NCI-H2107 (cell line): ENCODE measurements at places on chromosomes 3 and 15.

- no peak for DNase-seq
These were observed 101.7 kb downstream of the CD200R1L start for GRCh38 chr3:112744825-112745566.

GRCh38 chr3:150609988-150610387 is 6.9 kb downstream of the SELENOT start:
- DNase-seq: no peak

DNA sequence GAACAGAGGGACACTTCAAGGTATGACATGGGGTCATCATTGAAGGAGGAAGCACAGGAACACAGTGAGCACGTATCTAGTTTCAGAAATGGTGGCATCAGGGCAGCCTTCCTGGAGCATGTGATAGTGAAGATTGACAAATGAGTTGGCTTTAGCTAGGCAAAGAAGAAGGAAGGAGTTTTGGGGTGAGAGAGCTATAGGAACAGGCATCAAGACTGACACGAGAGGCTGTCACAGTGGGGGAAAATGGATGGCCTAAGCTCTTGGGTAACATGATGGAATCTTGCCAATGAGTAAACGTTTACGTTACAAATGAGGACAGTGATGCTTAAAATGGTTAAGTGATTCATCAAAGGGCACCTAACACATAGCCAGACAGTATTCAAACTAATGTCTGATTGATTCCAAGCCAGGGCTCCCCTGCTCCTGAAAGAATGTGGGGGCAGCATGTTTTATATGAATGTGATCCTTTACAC is 23.1 kb upstream of the GPR171 start:
- no peak for DNase-seq

- DNase-seq: no peak
These were observed 438.8 kb upstream of the TGFBR2 start for GRCh38 chr3:30167541-30168011.

DNA sequence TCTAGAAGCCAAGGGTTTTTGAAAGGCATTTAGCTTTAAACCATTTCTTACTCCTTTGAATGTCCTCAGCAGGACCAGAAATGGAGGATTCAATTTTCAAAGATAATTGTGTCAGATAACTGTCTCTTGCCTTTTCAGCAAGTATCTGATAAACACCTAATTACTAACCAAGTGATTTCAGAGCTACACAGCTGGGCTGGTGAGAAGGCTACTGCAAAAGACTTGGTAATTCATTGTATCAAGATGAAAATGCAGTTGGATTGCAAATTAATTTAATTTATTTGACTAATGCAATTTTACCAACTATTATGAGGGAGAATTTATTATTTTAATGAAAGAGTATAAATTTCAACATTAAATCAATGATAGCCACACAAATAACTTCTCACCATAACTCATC is 165.4 kb downstream of the ROBO1 start:
- no peak for DNase-seq

DNA sequence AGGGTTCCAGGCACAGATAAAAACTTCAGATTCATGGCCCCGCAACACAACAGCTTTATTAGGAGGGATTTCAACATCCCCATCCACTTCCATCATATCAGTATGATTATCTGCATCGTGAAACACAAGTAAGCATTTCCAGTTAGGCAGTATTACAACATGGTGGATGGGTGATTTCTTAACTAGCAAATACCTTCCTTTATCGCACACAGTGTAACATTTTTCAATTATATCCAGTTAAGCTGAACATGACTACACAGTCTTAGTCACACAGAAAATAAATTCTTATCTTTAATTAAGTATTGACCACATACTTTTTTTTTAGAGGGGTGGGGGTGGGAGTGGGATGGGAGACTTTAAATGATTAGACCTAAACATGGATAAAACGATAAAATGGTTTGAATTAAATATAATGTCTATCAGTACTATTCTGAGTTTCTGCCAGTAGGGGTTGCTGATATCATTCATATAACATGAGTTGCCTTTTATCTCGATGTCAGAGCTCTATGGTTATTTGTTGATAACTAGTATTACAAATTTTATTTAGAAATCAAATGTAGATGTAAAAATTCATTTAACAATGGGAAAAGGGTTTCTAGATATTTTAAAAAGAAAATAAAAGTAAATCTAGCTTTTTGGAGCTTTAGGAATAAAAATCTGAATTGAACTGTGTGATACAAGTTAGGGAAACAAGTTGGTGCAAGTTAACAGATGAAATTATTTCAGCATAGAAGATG is 146.6 kb downstream of the TBL1XR1 start:
- peak; percentile 66 for DNase-seq

DNA sequence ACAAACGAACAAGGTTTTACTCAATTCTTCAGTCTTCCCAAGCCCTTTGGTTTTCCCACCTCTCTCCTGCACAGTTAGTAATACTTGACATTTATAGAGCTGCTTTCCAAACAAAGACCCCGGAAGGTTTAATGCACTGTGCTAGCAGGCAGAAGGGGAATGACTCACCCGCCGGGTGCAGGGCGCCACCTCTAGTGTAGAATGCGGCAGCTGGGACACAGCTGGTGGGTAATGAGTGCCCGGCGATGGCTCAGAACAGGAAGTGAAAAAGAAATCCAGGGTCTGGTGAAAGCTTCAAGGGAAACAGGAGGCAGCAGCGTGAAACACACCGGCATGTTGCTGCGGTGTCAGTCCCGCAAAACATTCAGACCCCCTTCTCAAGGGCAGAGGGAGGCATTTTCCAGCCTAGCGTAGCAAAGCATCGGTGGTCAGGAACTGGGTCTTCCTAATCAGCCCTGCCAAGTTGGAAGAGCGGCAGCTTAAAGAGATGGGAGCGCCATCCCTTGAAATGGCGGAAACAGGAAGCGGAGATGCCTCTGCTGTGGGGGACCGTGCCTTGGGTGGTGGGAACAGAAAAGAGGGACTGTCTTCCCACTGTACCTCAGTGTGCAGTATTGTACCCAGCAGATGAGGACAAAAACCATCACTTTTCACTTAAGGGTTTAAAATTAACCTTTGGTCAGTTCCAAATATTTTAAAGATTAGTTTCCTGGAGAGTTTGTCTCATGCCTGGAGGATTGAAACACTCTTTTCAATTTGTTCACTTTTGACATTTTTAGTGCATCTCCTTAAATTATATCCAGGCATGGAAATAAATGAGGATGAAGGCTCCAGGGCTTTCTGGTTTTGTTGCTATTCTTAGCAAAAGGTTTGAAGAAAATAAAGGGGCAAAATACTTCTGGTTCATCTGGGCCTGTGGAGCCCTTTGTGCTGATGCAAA is 160.7 kb upstream of the MCTP2 start:
- DNase-seq: no peak

DNA sequence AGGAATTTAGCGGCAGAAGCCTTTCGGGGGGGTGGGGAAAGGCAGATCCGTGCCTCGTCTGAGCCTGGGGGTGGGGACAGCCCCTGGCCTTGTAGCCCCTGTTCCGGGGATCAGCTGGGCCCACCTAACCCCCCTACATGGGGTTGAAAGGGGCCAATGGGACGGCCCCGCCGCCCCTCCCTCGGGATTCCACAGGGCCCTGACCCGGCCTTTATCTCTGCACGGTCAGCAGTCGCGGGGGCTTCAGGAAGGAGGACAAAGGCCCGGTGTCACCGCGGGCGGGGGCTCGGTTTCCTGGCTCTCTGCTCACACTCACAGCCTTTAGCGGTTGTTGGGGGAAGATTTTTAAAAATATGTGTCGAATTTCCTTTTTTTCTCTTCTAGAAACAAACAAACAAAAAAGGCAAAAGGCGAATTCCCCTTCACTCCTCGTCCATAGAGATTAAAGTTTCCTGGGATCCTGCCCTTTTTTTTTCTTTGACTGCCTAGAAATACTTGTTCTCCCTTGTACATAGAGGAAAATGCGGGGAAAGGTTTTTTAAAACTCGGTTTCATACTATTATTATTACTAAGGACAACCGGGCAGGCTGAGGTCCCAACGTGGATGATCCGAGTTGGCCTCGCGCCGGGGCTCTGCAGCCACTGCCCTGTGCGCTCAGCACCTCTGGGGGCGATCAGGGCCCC is 7.9 kb downstream of the FOXL2 start:
- DNase-seq: no peak

- no peak for DNase-seq
These were observed 67.8 kb downstream of the OPA1 start for GRCh38 chr3:193660698-193661411.

DNA sequence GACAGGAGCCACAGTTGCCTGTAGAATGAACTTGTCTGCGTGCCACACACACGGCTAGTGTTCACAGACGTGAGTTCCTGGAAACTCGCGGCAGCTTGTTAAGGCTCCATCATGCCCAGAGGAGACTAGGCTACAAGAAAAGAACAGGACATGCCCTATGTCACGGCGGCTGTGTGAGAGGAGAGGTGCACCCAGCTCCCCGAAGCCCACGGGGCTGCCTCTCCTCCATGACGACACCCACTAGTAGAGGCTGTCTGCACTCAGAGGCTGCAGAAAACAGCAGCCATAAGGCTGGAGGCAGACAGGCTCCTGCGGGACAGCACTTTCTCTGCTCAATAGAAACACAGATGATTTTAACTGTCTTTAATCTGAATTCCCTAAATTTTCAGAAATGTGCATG is 19.0 kb upstream of the OCA2 start:
- DNase-seq: no peak

GRCh38 chr3:20376665-20377217 is 190.7 kb upstream of the SGO1 start:
- DNase-seq: no peak

- no peak for DNase-seq
These were observed 167.8 kb upstream of the CCDC54 start for GRCh38 chr3:107209302-107209990.

DNA sequence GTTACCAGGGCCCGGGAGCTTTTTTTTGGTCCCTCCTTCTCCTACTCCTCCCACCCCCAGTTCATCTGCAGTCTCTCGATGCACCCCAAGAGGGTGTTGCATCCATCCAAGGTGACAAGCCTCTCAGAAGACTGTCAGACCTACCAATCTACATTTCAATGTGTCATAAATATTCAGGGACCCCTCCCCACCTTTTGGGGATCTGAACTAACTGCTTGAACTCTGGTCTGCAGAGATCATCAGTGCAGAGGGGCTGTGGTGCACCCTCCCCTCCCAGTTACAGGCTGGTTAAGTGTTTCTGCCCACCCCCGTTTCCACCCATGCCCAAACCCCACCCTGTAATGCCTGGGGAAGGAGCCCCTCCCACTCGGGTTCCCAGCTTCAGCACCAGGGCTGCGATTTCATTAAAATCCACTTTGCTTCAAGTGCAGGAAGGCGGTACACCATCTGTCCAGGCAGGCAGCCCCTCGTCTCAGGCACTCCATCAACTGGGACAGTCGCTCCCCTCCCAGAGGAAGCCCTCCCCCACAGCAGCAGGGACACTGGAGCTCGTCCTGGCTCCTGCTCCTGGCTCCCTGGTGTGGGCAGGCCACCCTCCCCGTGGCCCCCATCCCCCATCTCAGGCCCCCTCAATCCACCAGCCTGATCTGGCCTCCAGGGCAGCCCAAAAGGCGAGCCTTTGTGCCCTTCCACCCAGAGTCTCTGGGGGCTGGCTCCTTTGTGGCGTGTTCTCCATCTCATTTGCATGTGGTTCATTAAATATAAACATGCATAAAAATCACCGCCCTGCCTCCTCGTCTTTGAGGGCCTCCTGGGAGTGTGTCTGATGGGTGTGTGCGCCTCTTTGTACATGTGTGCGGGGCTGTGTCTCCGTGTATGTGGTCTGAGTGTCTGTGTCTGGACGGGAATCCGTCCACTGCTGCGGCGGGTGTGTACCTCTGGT is 32.3 kb downstream of the RNU5B-1 start:
- DNase-seq: no peak

GRCh38 chr3:23221136-23221535 is 18.0 kb downstream of the UBE2E2 start:
- DNase-seq: no peak

GRCh38 chr15:60563539-60564404 is 84.8 kb upstream of the ICE2 start:
- DNase-seq: no peak

DNA sequence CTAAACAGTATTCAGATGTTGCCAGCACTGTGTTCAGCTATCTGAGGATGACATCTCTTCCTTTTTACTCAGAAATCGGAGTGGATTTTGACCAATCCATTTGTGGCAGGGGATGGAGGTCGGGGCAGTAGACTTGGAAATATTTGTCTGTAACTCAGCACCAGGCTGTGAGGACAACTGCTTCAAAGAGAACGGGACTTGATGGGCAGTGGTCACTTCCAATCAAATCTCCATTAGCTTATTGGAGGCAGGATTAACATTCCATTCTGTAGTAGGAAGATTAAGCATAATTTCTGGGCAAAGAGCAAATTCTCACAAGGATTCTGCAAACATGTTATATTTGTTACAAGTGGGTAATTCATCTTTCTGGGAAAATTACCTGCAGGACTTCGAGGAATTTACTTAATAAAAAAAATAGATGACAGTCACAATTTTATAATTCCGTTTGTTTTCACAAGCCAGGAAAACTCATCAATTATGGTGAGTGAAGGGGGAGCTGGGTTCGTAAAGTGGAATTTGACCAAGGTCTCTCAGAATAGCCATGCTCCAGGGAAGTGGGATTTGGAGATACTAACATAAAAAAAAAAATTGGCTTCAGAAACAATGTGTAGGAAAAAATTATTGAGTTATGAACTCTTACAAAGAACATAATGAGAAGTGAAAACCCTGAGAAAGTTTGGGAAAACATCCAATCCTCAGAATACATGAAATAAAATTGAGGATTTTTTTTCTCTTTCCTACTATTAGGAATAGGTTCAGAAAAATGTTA is 18.1 kb downstream of the CRABP1 start:
- no peak for DNase-seq

GRCh38 chr3:119508172-119508845 is 10.0 kb downstream of the TIMMDC1 start:
- no peak for DNase-seq

- no peak for DNase-seq
These were observed 57.3 kb downstream of the ROPN1B start for GRCh38 chr3:126026277-126026751.

DNA sequence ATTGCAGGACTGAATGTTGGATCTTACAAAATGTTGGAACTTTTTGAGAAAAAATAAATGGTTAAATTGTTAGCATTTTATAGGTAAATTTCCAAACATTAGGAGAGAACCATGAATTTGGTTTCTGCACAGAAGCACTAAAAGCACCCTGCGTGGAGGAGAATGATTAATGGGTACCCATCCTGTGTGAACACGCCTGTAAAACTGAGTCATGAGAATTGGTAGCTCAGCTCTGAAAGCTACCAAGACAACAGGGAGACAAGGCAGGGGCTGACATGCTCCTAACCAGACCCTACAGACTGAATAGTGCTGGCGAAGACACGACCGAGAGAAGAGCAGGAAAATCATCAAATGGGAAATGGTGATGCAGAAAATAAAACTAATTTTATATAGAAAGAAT is 32.4 kb upstream of the MTMR10 start:
- no peak for DNase-seq

- DNase-seq: no peak
These were observed 2.6 kb upstream of the SKOR1 start for GRCh38 chr15:67822537-67823313.

GRCh38 chr3:107421881-107422280 is 44.6 kb downstream of the CCDC54 start:
- DNase-seq: no peak

DNA sequence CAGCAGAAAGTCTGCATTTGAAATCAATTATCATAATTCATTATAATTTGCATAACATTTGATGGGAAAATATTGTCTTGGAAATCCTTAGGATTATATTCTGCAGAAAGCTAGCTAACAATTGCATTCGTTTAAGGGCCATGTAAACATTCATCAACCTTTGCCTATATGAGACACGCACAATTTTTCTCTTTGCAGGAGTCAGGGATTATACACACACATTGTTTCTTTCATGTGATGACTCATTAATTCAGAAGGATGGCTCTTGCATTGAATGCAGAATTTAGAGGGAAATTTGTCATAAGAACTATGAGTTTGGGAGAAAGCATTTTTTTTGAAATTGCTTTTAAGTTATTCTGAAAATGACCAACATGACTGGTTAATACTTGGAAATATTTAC is 844.7 kb downstream of the DIPK2A start:
- DNase-seq: no peak
